ENCODE measurements at places on chromosomes 6 and 20.

DNA sequence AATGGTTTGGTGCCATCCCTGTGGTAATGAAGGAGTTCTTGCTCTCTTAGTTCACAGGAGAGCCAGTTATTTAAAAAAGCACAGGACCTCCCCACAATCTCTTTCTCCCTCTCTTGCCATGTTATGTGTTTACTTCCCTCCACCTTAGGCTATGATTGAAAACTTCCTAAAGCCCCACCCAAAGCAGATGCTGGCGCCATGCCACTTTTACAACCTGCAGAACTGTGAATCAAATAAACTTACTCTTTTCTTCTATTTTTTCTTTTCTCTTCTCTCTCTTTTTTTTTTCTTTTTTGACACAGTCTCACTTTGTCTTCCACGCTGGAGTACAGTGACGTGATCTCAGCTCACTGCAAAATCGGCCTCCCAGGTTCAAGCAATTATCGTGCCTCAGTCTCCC is 508.4 kb upstream of the EPHA7 start:
- no peak for DNase-seq

- no peak for DNase-seq
Observed at GRCh38 chr20:61516346-61517208, 264.5 kb downstream of the CDH4 start.

GRCh38 chr6:56517155-56517745 is 125.4 kb downstream of the DST start:
- DNase-seq, result peak; percentile 88

DNA sequence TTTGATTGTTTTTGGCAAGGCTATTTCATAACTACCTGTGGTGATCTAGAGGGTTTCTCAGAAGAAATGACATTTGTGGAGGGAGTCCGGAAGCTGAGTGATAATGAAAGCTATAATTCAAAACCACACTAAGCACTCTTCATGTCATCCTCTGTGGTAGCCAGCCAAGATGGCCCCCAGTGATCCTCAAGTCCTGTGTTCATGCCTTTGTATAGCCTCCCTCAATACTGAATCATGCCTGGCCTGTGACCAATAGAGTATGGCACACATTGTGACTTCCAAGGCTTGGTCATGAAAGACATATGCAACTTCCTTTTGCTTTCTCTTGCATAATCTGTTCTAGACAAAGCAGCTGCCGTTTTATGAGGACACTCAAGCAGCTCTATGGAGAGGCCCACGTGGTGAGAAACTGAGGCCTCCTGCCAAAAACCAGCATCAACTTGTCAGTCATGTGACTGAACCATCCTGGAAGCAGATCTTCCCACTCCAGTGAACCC is 12.8 kb upstream of the DNAAF9 start:
- peak; percentile 7 for DNase-seq

DNA sequence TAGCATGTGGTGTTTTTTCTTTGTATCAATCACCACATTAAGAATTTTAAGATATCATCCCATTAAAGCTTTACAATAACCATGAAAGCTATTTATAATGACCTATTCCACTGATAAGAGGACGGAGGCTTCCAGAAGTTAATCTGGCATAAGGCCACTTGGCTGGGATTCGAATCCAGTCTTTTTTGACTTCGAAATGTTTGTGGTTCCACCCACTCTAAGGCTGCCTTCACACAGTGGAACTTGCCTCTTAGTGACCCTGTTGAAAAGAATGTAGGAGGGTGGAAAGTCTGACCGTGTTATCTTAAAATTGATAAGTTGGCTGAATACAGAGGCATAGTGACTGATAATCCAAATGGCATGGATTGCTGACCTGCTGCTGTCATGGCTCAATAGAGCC is 959.7 kb downstream of the KIF16B start:
- DNase-seq, result no peak

All from NCI-H1092 treated with DMSO at 0.1 percent for 48 hours (cell line).